ENCODE measurements at places on chromosomes 12 and 14.
A peak's percentile ranks its signal among the peaks of the same experiment; 100 is the strongest.

DNA sequence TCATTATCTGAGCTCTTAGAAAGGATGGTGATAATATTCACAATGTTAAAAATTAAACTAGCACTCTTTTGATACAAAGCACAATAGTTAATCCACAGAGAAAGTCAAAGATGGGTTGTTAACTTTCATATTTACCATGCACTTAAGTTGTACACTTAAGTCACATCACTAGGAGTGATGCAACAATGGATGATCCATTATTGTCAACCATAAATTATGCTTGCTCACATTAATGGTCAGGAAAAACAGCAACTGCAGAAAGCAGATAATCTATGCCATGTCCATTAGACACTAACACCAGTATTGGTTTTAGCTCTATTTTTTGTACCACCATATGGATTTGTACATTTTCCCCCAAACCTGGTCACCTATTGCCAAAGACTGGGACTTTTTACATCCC lies 195.5 kb downstream of the FOXA1 start:
- no peak for DNase-seq

GRCh38 chr14:88188745-88189416 lies 134.2 kb downstream of the KCNK10 start:
- no peak for DNase-seq

DNA sequence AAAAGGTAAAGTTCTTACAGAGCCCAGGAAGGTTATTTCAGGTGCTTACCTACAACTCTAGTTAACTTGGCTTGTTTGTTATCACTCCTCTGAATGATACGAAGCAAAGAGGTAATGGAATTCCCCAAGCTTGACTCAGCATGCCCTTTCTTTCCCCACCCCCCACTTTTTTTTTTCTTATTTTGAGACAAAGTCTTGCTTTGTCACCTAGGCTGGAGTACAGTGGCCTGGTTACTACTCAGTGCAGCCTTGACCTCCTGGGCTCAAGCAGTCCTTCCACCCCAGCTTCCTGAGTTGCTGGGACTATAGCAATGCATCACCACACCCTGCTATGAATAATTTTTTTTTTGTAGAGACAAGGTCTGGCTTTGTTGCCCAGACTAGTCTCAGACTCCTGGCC lies 17.1 kb upstream of the YBX3 start:
- no peak for DNase-seq

DNA sequence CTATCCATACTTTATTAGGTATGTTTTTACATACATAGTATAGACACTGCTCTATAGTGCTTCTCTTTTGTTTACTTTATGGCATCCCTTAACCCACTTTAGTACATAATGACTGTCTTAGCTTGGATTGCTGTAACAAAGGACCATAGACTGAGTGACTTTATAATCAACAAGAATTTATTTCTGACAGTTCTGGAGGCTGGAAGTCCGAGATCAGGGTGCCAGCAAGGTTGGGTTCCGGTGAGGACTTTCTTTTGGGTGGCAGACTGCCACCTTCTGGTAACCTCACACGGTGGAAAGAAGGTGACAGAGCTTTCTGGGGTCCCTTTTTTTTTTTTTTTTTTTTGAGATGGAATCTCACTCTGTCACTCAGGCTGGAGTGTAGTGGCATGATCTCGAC lies 48.6 kb upstream of the PPM1H start:
- no peak for DNase-seq

DNA sequence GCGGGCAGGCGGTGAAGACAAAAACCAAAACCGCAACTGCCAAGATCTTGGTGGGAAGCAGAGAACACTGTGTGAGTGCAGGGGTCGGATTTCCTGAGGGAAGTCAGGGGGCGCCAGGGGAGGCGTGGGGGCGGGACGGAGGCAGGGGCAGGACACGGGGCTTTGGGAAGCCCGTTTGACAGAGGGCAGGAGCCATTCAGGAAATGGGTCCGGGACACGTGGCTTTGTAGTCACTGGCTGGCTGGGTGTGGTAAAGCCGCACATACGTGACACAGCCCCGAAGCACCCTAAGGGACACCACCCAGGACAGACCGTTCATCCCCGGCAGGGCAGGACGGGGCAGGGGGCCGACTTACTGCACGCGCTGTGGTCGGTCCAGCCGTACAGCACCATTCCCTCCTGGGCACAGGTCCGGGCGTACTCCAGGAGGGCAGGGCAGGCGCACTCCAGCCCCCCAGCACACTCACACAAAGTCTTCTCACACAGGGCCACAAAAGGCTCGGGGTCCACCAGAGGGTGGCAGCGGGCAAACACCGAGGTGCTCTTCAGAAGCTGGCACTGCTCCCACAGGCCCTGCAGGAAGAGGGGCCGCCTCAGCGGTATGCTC lies 49.4 kb downstream of the VWF start:
- peak; percentile 61 for DNase-seq

DNA sequence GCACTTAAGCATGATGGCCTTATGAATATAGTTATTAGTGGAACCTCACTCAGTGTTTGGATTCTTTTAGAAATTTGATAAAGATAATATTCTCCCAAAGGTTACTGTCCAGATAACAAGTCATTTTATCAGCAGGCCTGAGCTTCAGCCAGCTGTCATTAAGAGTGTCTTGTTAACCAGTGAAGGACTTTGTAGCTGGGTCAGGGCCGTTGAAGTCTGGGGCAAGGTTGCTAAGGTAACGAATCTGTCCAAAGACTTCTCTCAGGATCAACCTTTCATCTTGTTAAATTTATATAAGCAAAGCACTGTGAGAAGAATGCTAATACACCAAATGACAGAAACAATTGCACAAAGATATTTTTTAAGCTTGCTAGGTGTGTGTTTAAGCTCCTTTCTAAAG lies 271.3 kb upstream of the TMPO start:
- DNase-seq: no peak

DNA sequence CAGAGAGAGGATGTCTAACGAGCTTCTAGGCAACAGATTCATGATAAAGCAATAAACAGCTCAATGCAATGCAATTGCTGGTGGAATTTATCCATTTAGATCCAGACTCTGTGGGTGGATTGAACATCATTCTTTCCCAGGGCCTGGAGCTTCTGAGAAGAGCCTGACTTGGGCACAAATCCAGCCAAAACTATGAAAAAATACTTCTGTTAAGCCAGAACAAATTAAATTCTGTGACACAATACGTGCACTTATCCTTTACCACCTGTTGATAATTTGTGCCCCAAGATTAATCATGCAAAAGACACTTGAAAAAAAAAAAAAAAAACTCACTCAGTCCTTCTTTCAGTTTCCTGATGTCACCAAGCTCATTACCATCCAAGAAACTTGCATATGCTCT lies 446.0 kb upstream of the DCN start:
- no peak for DNase-seq

All from activated CD4-positive, alpha-beta T cell treated with anti-CD3 and anti-CD28 coated beads, Interleukin-2, amount 50 U/mL, for 48 hours (primary cell).